ENCODE measurements at places on chromosomes 6 and 20. TPM values are rescaled to one million over a fixed set of nuclear protein-coding genes. Genes with fewer than 3 reads are reported as not detected.
A peak's percentile ranks its signal among the peaks of the same experiment; 100 is the strongest.

DNA sequence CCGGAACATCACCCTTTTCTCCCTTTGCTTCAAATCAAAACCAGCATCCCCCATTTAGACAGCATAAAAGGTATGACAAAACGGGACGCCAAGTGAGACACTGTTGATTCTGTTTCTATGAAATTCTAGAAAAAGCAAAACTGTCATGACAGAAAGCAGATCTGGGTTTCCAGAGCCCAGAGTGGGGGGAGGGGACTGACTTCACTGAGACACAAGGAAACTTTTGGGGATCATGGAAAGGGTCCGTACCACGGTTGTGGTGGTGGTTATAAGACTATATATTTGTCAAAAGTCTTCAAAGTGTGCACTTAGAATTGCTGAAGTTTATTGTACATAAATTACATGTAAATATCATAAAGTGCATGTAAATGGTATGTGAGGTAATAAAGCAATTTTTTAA is 82.6 kb downstream of the SLC22A3 start:
- no peak for DNase-seq

NEDD9 gene
- total RNA-seq, result 39.6 TPM

DNA sequence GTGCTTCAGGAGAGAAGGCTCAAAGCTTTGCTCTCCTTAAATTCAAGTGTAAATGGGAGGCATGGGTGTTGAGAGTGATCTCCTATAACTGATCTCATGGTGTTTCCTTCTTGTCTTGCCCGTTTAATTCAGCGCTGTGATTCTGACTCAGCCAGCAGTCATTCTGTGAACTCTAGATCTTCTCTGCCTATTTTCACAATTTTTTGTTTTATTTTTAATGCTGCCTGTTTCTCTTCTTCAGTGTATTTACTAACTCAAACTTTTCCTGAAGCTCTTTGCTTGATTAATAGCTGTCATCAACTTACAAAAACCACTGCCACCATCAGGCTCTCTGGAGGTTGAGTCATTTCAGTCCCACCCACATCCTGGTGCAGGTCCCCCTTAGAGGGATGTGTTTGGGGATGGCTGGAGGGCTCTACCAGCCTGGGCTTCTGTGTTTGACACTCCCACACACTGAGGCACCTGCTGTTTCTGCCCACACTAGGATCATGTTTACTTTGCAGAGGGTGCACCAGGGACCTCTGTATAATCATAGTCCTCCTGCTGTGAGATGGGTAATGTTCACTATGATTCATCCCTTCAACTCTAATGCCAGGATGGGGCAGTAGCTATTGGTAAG is 94.0 kb downstream of the SHLD1 start:
- peak; percentile 37 for DNase-seq

DNA sequence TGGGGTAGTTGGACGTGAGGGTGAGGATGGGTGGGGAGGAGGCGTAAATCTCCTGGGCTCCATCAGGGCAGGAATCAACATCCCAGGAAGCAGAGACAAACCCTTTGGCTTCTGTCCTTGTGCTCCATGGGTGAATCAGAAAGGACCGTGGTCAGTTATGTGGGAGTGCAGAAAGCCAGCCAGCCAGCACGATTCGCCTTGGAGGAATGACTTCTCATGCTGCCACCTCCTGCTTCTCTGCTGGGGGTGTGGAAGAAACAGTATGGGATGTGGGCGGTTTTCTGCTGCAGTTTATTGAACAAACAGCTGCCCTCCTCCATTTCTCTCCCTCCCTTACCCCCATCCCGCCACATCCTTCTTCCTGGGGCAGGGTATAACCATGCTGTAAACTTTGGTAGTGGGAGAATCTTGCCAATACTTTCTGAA is 214.5 kb downstream of the SOX4 start:
- DNase-seq, result peak; percentile 82

GRCh38 chr20:45467861-45468260 is 1.7 kb upstream of the WFDC2 start:
- no peak for DNase-seq

- DNase-seq, result peak; percentile 98
These were observed 172.4 kb downstream of the PLCB4 start for GRCh38 chr20:9241232-9241692.

- no peak for DNase-seq
These were observed 156.8 kb upstream of the JARID2 start for GRCh38 chr6:15088904-15089568.

DNA sequence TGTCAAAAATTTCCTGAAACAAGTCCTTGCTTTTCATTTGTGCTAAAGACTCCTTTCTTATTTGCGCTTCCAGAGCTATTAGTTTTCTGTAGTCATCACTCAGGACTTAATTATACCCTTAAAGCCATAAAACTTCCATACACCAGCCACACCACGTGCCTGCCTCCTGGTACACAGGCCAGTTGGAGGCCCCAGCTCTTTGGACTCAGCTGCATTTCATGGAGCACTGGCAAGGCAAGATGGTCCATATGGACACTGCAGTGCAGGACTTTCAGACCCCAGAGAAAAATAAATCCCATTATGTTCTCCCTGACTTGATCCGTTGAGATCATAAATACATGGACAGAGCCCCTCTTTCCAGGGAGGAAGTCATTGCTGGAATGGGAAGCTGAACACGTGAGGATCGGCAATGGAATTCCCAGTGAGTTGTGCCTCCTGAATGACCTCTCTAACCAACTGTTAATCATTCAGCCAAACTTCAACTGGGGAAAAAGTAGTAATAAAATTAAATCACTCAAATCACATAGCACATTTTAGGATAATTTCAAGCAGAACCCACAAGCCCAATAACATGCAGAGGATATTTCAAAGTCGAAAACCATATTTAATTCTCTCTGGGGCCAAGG is 173.1 kb downstream of the HACE1 start:
- DNase-seq, result no peak

TFAP2B gene
- total RNA-seq, result not detected

TLDC2 gene
- not detected for total RNA-seq

- peak; percentile 30 for DNase-seq
These were observed 79.1 kb upstream of the MAN1A1 start for GRCh38 chr6:119428633-119429032.

DNA sequence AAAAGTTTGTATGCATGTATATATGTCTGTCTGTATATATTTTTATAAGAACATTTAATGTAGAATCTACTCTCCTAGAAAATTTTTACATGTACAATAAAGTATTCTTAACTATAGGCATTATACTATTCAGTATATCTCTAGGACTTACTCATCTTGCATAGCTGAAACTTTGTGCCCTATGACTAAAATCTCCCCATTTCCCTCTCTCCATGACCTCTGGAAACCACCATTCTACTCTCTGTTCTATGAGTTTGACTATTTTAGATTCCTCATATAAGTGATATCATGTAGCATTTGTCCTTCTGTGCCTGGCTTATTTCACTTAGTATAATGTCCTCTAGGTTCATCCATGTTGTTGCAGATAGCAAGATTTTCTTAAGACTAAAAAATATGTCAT is 205.1 kb upstream of the SMLR1 start:
- DNase-seq, result no peak

All from astrocyte (in vitro differentiated cells and primary cell).